Pancreas (tissue), 10 donors: ENCODE measurements at places on chromosomes 7 and 10. TPM values are rescaled to one million over a fixed set of nuclear protein-coding genes. Genes with fewer than 3 reads are reported as not detected.

GATA3 gene
- total RNA-seq: 0.12 TPM

DNA sequence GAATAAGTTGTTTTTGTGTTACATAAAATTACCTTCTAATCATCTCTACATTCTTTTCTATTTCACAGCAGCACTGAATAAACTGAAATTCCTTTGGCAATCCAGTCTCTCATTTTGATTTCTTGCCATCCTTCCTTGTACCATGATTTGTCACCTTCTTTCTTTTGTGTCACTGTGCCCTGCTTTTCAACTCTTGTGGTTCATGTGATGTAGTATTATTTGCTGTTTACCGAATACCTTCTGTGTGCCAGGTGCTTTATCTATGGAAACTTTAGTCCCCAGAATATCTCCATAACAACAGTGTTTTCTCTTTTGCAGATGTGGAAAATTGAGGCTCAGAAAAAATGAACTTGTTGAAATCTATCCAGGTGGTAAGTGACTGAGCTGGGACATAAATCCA lies 220.3 kb downstream of the STK31 start:
- H3K4me1 ChIP-seq: no peaks in the 10 kb centered on the region
- DNase-seq: no peak
- no peak overlapping the region for H3K27ac ChIP-seq
- no peaks in the 10 kb centered on the region for H3K36me3 ChIP-seq

SLC18A3 gene
- total RNA-seq: not detected

DNA sequence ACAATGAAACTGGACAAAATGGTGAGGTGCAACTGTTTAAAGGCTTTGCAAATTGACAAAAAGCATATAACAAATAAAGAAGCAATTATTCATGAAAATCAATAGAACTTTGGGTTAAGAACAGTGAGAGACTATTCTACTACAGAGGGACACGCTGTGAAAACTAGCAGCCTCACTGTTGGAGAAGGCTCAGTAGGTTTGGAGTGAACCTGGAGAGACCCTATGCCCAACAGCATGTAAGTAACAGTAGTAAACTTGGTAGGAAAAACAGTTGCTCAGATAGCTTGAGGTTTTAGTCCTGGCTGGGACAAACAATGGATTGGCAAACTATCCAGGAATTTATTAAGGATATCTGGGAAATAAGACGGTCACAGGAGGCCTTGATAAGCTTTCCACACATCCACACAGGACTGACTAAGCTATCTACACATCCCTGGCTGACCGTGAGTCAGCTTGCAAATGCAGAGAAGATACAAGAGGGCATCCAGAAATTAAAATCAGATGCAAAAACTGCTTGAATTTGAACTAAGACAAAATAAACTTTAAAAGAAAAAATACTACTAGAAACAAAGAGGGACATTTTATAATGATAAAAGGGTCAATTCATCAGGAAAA lies 15.9 kb downstream of the FAM149B1 start:
- no peaks in the 10 kb centered on the region for H3K27me3 ChIP-seq
- H3K27ac ChIP-seq: no peak overlapping the region
- no peak overlapping the region for H3K4me3 ChIP-seq
- H3K4me1 ChIP-seq: no peaks in the 10 kb centered on the region

- no peak overlapping the region for H3K27ac ChIP-seq
- no peak overlapping the region for H3K4me3 ChIP-seq
- H3K27me3 ChIP-seq: no peaks in the 10 kb centered on the region
- peaks cover 38% of the 10 kb centered on the region for H3K4me1 ChIP-seq
- H3K36me3 ChIP-seq: no peaks in the 10 kb centered on the region
Measured at GRCh38 chr10:118592675-118593330, 2.6 kb downstream of the PRLHR start.

GRCh38 chr7:115297656-115298055 lies 375.8 kb downstream of the MDFIC start:
- H3K4me3 ChIP-seq: no peak overlapping the region
- no peaks in the 10 kb centered on the region for H3K4me1 ChIP-seq
- H3K27me3 ChIP-seq: no peaks in the 10 kb centered on the region

DNA sequence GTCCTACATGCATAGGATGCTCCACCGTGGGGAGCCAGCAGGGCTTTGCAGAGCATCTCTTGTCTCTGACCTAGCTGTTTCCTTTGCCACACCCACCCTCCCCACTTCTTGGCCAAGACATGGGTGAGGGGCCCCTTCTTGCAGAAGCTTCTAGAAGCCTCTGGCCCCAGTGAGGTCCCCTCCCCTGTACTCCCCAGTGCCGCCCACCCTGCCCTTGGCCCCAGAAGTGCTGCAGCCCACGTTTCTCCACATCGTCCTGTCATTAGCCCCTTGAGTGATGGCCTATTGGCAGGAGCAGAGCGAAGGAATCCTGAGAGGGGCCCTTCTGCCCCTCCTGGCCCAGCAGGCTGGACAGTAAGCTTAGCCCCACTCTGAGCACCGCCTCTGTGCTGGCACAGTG lies 43.7 kb downstream of the ALOX5 start:
- peaks cover 18% of the 10 kb centered on the region for H3K4me1 ChIP-seq
- no peaks in the 10 kb centered on the region for H3K36me3 ChIP-seq
- no peaks in the 10 kb centered on the region for H3K27me3 ChIP-seq
- H3K27ac ChIP-seq: no peak overlapping the region

ATOH7 gene
- total RNA-seq: not detected

- no peaks in the 10 kb centered on the region for H3K27me3 ChIP-seq
- H3K36me3 ChIP-seq: no peaks in the 10 kb centered on the region
- no peak overlapping the region for H3K27ac ChIP-seq
- no peaks in the 10 kb centered on the region for H3K4me1 ChIP-seq
- no peak for DNase-seq
- H3K4me3 ChIP-seq: no peak overlapping the region
Measured at GRCh38 chr7:141287936-141288335, 214.1 kb downstream of the TMEM178B start.

DNA sequence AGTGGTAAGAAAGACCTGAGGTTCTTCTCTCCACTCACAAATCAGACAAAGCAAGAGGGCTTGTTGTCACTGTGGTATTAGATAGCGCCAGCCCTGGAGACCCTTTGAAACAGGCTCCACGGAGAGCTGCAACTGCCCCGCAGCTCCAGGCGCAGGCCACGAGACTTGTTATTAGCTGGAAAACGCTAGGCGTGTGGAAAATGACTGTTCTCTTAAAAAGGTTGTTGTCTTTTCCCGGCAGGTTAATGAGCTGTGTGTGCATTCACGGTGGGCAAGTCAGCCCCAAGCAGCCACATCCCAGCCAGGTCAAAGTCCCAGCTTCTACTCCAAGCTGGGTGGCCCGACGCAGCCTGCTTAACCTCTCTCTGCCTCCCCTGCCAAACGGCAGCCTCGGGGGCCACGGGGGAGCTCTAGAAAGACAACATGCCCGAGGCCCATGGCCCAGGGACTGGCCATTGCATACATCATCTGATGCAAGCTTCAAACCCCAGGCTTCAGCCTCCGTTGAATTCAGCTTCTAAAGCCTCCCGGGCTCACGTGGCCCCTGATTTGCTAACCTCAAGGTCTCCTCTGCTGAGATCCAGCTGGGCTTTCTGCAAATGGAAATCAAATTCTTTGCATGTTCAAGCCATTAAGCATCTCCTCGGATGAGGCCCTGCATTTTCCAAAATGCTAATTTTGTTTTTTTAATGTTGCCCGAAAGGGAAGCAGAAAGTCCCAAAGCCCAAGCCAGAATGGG lies 61.3 kb upstream of the DNAAF5 start:
- H3K4me1 ChIP-seq: no peaks in the 10 kb centered on the region
- no peak overlapping the region for H3K27ac ChIP-seq
- DNase-seq: no peak
- H3K36me3 ChIP-seq: no peaks in the 10 kb centered on the region

- DNase-seq: no peak
- H3K27ac ChIP-seq: no peak overlapping the region
- no peaks in the 10 kb centered on the region for H3K4me1 ChIP-seq
- H3K27me3 ChIP-seq: no peaks in the 10 kb centered on the region
- no peak overlapping the region for H3K4me3 ChIP-seq
Measured at GRCh38 chr7:137441451-137441850, 97.9 kb upstream of the PTN start.

CPVL gene
- 2.8 TPM for total RNA-seq

SLC16A9 gene
- total RNA-seq: 1.4 TPM

PLA2G12B gene
- not detected for total RNA-seq

GRCh38 chr7:151761957-151762356 lies 115.0 kb downstream of the PRKAG2 start:
- H3K4me3 ChIP-seq: no peak overlapping the region
- H3K27me3 ChIP-seq: no peaks in the 10 kb centered on the region
- no peak for DNase-seq
- no peak overlapping the region for H3K27ac ChIP-seq

HOXA9 gene
- total RNA-seq: not detected

DNA sequence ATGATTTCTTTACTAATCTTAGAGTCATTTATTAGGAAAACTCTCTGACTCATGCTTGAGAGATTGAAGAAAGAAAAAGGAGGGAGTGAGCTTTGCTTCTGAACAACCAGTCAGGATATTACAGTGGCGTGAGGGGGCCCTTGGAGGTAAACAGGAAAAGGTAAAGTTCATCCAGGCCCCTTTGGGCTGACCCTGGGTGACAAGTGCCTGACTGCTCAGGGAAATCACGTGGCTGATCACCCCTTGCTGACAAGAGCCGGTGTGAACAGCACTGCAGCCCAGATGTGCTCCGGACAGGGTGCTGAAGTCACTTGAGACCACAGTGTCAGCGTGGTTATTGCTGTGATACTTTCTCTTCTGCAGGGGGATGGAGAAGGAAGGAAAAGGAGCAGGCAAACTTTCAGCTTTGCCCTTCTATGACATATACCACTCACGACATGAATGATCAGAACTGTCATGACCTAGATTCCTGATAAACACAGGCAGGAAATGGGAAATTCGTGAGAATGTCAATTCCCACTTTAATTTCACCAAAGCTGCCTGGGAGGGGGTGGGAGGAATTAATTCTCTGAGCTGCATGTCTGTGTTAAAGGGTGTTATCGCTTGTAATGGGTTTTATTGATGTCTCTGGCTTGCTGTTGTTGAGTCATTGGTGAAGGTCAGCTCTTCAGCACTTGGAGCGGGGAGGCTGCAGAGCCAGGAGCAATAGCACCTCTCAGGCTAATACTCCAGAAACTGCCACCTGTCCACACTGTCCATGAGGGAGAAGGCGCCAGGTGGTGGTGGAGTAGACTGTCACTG lies 139.8 kb upstream of the AOAH start:
- no peaks in the 10 kb centered on the region for H3K27me3 ChIP-seq
- H3K4me3 ChIP-seq: no peak overlapping the region
- no peaks in the 10 kb centered on the region for H3K4me1 ChIP-seq
- DNase-seq: no peak
- no peak overlapping the region for H3K27ac ChIP-seq

DNA sequence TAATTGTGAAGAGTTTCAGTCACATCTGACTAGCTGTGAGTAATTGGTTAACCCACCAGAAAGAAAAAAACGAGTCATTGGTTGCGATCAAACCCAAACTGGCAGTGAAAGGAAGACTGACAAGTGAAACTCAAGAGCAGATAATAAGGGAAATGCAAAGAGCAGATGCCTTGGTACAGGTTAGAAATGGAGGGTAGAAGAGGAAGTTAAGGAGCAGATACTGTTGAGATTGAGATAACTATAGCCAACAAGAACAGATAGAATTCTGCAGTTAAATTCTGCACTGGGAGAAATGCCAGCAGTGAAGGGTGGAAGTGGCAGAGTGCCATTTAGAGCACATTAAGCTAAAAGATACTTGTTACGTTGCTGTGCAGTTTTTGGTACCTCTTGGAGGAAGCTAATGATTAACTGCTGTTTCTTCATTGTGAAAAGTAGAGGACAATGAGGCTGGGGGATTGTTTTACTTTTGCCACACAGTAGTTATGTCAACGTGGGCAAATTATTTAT lies 65.8 kb downstream of the CDK13 start:
- no peaks in the 10 kb centered on the region for H3K27me3 ChIP-seq
- H3K27ac ChIP-seq: no peak overlapping the region
- no peaks in the 10 kb centered on the region for H3K36me3 ChIP-seq
- DNase-seq: peak; percentile 32
- peaks cover 12% of the 10 kb centered on the region for H3K4me1 ChIP-seq

CRYGN gene
- not detected for total RNA-seq

PON1 gene
- total RNA-seq: not detected
